ENCODE measurements at places on chromosomes 5 and 9.

DNA sequence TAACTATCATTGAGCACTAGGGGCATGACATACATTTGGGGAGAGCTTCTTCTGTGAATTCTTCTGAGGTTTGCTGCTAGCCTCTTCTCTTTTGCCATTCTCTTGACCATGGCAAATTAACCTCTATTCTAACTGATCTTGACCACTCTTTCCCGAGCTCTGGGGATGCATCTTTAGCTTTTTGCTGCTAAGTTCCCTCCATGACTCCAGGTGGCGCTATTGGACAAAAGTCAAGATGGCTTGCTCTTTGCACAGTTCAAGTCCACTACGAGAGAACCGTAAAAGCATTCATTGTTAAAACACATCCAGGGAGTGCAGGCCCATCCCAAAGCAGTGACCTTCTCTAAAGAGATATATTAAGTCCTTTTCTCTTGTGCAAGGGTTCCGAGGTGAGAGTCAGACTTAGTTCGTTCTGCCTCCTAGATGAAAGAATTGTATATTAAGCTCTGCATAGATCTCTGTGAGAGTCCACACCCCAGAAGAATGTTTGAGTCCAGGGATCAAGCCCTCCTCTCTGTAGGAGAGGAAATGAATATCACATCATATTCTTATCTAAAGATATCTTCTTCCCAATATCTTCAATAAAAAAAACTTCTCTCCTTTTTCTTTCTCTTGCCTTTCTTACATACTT lies 1152.9 kb upstream of the CDH6 start:
- DNase-seq: no peak

DNA sequence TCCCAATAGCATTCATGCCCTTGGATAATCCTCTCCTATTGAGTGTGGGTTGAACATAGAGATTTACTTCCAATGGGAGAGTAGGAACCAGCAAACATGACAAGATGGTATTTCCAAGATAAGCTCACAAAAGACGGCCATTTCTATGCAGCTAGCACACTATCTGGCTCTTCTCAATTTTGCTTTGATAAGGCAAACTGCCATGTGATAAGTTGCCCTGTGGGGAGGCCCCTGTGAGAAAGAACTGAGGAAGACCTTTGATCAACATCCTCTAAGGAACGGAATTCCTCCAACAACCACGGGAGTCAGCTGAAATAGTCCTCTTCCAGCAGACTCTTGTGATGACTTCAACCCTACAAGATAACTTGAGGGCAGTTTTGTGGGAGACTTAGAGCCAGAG lies 211.9 kb upstream of the TRPM3 start:
- no peak for DNase-seq

DNA sequence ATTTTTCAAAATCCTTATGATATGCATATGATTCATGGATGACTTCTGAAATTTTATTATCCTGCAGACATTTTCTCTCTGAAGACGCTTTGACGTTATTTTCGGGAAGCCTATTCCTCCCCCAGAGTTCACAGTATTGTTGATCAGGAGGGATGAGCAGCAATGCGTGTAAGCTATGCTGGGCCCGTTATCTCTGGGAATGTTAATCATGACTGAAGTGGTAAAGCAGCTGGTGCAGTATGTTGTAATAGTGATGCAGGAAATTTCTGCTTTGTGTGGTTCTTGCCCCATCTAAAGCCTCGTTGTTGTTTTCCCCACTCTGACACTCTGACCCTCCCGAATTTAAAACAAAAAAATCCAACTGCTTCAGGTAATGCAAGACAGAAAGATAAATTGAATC lies 1797.8 kb upstream of the WWC1 start:
- no peak for DNase-seq

DNA sequence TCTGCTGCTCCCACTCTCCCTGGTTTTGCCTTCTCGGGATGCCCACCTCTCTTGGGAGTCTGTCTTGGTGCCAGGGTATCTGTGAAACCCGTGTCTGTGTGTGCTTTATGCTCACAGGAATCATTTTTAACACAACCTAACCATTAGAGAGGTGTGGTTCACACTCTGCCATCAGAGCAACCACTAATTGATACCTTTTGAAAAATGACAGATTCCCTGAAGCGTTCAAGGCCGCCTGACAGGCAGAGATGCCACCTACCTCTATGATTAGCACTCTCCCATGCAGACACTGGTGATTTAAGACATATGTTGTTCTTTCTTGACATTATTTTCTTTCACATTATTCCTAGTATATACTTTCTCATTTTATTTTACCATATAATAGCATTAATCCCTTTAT lies 207.3 kb upstream of the SGCD start:
- no peak for DNase-seq

DNA sequence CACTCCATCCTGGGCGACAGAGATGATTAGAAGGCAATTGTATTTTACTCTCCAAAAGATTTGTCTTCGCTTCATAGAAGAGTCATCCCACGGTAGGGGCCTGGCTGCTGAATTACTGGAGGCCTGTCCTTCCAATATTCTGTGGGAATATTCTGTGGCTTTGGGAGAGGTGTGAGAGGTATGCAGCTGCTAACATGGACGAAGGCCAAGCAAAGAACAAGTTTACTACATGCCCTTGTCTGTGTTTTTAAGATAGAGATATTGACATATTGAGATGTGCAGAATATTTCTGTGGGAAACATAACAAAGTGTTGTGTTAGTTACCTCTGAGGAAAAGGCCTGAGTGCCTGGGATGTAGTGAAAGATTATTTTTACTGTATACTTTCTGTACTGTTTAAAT lies 71.8 kb upstream of the SMIM15 start:
- no peak for DNase-seq

- DNase-seq: no peak
Measured at GRCh38 chr9:134960701-134961181, 43.0 kb upstream of the FCN1 start.

- DNase-seq: no peak
Measured at GRCh38 chr9:85610074-85610860, 131.5 kb downstream of the AGTPBP1 start.

DNA sequence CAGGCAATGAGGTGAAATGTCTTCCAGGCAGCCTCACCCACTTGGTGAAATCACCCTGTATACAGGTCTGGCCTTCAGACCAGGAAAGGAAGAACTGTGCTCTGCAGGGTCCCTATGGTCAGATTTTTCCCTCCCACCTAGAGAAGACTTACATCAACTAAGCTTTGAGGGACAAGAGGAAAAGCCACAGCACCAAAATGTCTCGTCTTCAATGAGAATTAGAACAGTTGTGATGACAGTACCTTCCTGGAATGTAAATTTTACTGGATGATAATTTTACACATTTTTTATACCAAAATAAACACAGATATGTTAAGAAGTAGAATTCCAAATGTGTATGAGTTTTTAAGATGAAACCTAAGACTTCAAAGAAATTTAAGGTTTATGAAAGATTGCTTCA lies 283.9 kb downstream of the SPOCK1 start:
- no peak for DNase-seq

- DNase-seq: no peak
Measured at GRCh38 chr5:135059000-135059923, 25.2 kb upstream of the PITX1 start.

DNA sequence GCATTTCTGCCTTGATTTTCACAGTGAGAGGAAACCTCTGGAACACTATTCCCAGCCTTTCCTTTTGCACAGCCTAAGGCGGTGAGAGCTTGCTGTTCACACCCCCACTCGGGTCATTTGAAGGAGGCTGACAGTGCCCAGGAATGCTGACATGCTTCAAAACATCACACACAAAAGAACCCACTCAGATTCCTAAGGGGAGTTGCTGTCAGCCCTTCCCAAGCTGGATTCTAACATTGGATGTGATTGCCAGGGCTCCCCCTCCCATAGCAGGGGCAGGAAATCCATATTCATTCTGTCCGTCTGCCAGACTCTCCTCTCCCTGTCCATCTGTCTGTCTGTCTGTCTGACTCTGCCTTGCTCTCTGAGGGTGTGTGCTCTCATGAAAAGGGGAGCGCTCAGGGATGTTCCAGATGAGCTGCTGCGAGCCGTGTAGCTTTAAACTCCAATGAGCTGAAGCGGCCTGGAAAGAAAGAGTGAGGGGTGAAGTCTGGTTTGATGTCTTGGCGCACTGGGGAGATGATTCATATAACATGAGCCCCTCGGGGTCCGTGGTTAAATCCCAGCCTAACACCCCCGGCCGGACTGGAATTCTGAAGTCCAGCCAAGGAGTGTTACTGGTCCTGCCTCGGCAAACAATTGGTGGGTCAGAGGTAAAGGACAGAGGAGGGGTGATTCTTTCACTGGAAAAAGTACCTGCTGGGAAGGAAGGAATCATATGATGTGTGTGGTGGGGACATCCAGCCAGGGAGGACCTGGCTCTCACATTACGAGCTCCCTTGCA lies 517.0 kb downstream of the CCDC171 start:
- DNase-seq: no peak

GRCh38 chr5:56155992-56156584 lies 77.0 kb downstream of the ANKRD55 start:
- no peak for DNase-seq

- peak; percentile 29 for DNase-seq
Measured at GRCh38 chr5:154756009-154756867, 1.1 kb downstream of the LARP1 start.

GRCh38 chr5:157348049-157348400 lies 82.1 kb downstream of the CYFIP2 start:
- DNase-seq: no peak

GRCh38 chr5:80622756-80623155 lies 31.7 kb upstream of the MSH3 start:
- no peak for DNase-seq

DNA sequence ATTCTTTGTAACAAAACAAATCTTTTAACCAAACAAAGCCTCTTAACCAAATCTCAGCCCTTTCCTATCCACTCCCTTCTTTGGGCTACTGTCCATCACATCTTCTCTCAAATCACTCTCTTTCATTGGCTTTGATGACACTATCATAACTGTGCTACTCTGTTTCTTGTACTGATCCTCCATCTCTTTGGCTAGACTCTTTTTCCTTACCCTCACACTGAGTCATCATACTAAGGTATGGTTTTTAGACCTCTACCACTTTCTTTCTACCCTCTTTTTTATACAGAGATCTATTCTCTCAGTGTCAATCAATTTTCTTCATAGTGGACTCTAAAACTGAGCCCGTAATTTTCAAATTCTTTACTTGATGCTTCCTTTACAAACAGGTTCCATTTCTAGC lies 174.9 kb downstream of the RAPGEF6 start:
- no peak for DNase-seq

- no peak for DNase-seq
Measured at GRCh38 chr5:77852514-77853352, 76.6 kb upstream of the TBCA start.

DNA sequence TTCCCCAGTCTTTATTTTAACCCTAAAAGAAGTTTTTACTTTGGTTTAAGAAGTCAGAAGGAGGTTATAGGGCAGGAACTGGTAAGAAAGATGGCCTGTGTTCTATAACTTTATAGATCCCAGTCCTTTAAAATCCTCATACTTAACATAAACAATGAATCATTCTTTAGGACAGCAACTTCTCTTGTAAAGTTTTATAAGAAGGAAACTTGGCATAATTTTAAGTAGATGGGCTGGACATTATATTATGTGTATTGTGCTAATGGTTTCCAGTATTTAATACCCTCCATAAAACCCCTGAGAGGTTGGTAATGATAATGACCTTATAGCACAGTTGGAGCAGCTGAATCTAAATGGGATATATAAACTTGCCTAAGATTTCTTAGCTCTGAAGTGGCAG lies 247.2 kb downstream of the FAM170A start:
- no peak for DNase-seq

- no peak for DNase-seq
Measured at GRCh38 chr5:50822761-50823160, 156.3 kb downstream of the PARP8 start.

- DNase-seq: no peak
Measured at GRCh38 chr9:128629136-128629535, 27.5 kb downstream of the DYNC2I2 start.

DNA sequence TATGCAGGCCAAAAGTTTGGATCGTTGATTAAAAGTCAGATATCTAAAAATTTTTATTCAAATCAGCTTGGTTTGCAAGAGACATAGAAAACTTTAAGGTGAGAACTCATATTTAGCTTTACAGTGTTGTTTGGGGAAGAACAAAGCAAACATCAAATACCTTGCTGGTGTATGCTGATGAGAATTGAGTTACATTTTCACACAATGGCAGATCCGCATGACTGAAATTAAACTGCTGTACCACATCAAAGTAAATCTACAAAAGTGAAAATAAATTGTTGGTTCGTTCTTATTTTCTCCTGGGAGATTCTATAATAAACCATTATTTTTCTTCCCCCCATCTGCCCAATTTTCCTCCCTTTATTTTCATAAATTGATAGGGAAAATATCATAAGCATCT lies 198.2 kb upstream of the PCSK5 start:
- DNase-seq: no peak

DNA sequence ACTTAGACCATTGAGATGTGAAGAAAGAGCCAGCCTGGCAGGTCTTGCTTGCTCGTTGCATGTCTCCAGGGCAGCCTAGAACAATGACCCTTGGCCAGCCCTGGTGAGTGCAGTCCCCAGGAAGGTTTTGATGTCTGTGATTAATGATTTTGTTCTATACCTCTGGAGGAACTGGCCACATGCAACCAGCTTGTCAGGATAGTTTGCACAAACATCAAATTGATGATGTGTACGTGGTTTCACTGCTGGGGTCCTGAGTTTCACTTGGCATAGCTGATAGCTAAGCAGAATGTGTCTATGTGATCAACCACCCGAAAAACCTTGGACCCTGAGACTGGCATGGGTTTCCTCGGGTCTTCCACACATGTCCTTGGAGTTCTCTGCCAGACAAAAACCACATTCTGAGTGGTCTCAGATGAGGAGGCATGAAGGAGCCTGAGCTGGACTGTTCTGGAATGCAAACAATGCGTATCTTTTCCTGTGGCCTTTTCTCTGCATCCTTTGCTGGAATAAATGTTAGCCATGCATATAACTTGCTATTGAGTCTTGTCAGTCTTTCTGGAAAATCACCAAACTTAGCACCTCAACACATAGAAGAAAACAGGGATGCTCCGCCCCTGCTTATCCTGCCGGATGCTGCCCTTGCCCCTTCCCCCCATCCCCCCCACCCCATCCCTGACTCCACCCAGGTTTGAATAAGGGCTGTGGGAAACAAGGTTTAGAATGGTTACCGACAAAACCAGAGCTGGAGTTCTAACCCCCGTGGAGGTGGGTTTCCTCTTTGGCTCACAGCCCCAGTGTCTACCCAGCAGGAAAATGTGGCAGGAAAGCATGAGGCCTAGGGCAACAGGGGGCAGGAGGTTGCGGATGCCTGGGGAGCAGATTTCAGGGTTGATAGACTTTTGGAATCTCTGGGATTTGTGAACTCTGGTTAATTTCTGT lies 50.1 kb upstream of the ANKRD33B start:
- DNase-seq: no peak

- no peak for DNase-seq
Measured at GRCh38 chr5:36666986-36667385, 60.6 kb downstream of the SLC1A3 start.

- DNase-seq: no peak
Measured at GRCh38 chr5:93100428-93100827, 480.6 kb downstream of the NR2F1-AS1 start.

DNA sequence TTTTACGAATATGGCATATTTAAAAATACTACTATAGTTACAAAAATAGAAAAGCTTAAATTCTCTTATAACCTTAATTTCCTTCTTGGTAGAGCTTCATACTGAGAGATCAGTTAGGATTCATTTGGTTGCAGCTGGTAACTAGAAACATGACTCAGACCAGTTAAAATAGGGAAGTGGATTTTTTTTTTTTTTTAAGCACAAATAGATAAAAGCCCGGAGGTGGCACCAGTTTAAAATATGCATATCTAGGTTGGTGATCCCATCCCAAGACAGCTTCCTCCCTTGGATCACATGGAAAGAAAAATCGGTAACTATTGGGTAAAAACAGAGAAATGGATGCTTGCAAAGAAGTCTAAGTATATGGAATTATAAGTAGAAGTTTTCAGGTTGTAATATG lies 1634.3 kb downstream of the MAT2B start:
- no peak for DNase-seq

Data from activated CD4-positive, alpha-beta T cell treated with anti-CD3 and anti-CD28 coated beads for 1 hour (primary cell).